ENCODE measurements at places on chromosomes 7 and 10. TPM values are rescaled to one million over a fixed set of nuclear protein-coding genes. Genes with fewer than 3 reads are reported as not detected.

DNA sequence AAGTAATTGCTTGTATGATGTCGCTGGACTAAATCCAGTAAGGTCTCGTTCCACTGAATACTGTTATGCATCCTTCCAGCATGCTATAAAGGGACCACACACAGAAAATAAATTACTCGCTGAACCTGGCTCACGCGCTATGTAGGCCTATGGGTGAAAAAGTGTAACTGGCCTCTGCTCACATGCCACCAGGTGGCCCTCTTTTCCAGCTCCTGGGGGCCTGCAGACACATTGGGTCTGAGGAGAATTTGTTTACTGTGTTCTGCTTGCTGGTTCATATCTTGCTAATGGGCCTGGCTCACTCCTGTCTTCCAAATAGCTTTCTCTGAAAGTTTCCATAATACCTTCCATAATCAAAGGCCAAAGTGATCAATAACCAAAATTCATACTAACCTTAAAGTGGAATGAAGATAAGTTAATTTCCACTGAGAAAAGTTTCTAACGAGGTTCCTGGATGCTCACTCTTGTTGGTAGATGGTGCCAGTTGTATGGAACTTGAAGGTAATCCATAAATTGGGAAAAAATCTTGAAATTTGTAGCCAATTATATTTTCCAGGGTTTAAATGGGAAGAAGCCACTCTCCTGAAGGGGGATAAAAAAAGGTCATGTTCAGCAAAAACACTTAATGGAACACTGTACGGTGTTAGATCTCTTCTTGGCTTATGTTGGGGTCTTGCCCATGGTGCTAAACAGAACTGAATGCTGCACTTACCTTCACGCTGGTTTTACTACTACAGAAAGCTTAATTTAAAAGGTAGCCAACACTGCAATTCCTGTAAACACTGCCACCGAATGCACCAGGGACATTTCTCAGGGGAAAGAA is 27.0 kb upstream of the ZPBP start:
- no peaks in the 10 kb centered on the region for H3K4me1 ChIP-seq
- H3K27me3 ChIP-seq: no peaks in the 10 kb centered on the region

DNA sequence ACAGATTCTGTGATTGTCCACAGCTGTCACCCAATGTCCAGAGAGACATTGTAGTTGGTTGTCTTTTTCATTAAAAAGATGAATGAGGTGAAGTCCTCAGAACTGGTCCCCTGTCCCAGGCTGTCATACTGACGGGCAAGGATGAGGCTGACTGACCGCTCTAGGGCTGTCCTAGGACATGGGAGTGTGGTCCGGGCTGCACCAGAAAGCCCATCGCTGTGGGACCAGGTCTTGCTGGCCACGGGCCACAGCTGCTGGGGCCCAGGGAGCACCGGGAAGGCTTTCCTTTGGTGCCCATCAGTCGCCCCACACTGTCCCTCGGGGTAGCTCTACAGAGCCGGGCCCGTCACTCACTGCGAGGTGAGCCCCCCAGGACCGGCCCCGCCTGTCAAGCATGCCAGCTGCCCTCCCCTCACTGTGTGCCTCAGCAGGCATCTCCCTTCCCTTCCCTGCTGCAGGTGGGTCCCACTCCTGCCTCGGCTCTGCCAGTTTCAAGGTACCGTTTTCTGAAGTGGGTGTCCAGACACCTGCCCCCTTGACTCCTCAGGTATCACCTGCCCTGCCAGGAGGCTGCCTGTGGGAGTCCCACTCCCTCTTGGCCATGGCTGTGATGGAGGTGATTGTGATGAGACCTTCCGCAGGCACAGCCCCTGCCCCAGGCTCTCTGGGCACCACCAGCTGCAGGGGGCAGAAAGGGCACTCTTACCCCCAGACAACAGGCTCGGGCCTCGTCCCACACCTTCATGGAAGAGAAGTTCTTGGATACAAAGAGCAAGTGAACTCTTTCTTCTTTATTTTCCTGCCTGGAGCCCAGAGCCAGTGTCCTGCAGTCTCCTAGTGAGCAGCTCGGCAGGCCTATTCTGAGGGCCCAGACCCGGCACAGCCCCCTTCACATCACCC is 21.7 kb downstream of the LRRC27 start:
- H3K27ac ChIP-seq: no peak overlapping the region
- no peaks in the 10 kb centered on the region for H3K27me3 ChIP-seq
- no peaks in the 10 kb centered on the region for H3K4me1 ChIP-seq
- no peak overlapping the region for H3K4me3 ChIP-seq
- no peak for DNase-seq
- H3K36me3 ChIP-seq: no peaks in the 10 kb centered on the region

GRCh38 chr10:104807581-104808310 is 166.7 kb downstream of the SORCS3 start:
- no peaks in the 10 kb centered on the region for H3K4me1 ChIP-seq
- DNase-seq: no peak
- no peak overlapping the region for H3K27ac ChIP-seq
- no peaks in the 10 kb centered on the region for H3K27me3 ChIP-seq

DNA sequence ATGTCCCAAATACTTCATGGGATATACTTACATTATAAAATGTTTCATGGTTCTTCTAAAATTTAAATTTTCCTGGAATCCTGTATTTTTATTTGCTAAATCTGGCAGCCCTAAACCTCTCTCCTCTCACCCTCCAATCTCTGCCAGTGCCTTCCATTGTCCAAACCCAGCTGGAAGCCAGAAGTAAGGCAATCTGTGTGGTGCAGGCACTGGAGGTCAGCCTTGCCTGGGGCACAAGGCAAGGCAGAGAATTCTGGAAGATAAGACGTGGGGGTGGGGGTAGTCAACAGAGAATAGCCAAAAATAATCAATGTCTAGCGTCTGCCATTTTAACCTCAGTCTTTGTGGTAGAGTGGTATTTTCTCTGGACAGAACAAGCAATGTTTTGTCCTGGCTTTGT is 381.7 kb downstream of the GPAM start:
- DNase-seq: no peak
- H3K27me3 ChIP-seq: no peaks in the 10 kb centered on the region
- H3K4me1 ChIP-seq: no peaks in the 10 kb centered on the region
- no peaks in the 10 kb centered on the region for H3K36me3 ChIP-seq
- H3K27ac ChIP-seq: no peak overlapping the region
- no peak overlapping the region for H3K4me3 ChIP-seq

- H3K27me3 ChIP-seq: no peaks in the 10 kb centered on the region
- H3K36me3 ChIP-seq: peaks cover 14% of the 10 kb centered on the region
- H3K27ac ChIP-seq: no peak overlapping the region
- peaks cover 4% of the 10 kb centered on the region for H3K4me1 ChIP-seq
Measured at GRCh38 chr10:104028146-104028545, 57.5 kb downstream of the COL17A1 start.

DNA sequence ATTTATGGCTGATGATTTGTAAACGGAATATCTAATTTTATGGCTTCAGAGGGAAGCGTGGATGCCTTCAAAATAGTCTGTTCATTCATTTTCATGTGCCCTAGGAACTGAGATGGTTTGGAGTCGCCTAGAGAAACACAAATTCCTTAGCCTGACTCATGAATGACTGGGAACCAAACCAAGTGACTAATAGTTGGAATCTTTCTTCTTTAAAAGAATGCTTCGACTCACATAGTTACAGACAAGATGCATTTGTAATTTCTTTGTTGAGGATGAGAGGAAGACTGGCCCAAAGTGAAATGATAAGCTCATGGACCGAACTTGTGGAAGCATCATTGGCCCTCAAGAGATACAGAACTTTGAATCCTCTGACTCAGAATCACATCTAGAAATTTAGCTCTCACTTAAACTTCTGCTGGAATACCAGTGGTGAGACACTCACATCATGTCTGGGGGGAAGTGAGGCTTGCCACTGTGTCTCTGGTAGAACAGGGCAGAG is 1107.2 kb downstream of the NRG3 start:
- DNase-seq: no peak
- H3K4me3 ChIP-seq: no peak overlapping the region
- no peak overlapping the region for H3K27ac ChIP-seq
- no peaks in the 10 kb centered on the region for H3K27me3 ChIP-seq
- H3K36me3 ChIP-seq: no peaks in the 10 kb centered on the region

DNA sequence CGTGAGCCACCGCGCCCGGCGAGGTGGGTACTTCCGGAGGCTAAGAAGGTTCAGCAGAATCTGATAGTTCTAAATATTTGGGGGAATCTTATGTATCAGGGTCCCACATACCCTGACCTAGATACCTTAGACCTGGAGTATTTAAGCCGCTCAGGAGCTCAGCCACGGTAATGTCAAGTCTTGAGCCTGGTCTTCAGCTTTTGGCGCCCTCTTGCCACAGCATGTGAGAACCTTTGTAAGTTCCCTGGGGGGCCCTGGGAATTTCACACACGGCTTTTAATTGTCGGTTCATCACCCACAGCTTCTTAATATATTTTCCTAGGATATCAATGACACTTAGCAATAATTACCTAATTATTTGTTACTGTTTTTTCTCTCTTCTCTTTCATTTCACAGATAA is 324.3 kb upstream of the GALNT17 start:
- H3K36me3 ChIP-seq: no peaks in the 10 kb centered on the region
- DNase-seq: no peak
- H3K27me3 ChIP-seq: no peaks in the 10 kb centered on the region
- H3K4me1 ChIP-seq: no peaks in the 10 kb centered on the region
- no peak overlapping the region for H3K4me3 ChIP-seq

- H3K36me3 ChIP-seq: no peaks in the 10 kb centered on the region
- no peak overlapping the region for H3K27ac ChIP-seq
- no peak overlapping the region for H3K4me3 ChIP-seq
- no peaks in the 10 kb centered on the region for H3K27me3 ChIP-seq
- H3K4me1 ChIP-seq: no peaks in the 10 kb centered on the region
Measured at GRCh38 chr10:25104441-25104840, 70.4 kb upstream of the GPR158 start.

DNA sequence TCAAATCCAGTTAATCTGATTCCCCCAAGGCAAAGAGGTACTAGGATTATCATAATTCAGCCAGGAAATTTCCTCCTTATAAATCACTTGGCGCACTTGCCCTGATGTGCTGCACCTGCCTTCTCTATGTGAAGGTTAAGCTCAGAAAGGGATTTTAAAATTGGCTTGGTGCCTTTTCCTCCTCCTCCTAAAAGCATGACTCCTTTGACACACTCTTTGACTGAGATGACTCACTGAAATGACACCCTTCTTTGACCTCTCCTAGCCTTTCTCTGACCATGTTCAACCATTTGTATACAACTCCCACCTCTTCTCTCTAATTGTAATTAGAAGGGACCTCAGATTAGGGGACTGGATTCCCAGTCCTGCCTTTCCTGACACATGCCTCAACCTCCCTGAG is 46.5 kb downstream of the ABLIM1 start:
- peaks cover 27% of the 10 kb centered on the region for H3K4me1 ChIP-seq
- no peak overlapping the region for H3K27ac ChIP-seq
- DNase-seq: no peak
- no peaks in the 10 kb centered on the region for H3K36me3 ChIP-seq
- H3K27me3 ChIP-seq: no peaks in the 10 kb centered on the region
- H3K4me3 ChIP-seq: no peak overlapping the region

DNA sequence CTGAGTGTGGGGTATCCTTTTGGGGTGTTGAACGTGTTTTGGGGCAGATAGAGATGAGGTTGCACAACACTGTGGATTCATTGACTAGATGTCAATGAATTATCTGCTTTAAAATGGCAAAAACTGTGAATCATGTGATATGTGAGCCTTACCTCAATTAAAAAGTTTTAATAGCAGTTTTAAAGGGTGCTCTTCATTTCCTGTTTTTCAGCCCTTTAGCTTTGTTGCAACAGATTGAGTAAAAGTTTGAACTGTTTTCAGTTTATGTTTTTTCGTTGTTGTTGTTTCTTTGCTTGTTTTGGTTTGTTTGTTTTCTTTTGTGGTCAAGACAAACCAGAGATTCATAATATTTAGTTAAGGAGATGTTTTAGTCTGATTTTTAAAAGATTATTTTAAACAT is 9.4 kb downstream of the TAS2R41 start:
- no peak overlapping the region for H3K4me3 ChIP-seq
- no peaks in the 10 kb centered on the region for H3K27me3 ChIP-seq
- DNase-seq: no peak
- H3K27ac ChIP-seq: no peak overlapping the region
- no peaks in the 10 kb centered on the region for H3K36me3 ChIP-seq

- H3K27ac ChIP-seq: no peak overlapping the region
- H3K4me3 ChIP-seq: no peak overlapping the region
- DNase-seq: no peak
- no peaks in the 10 kb centered on the region for H3K36me3 ChIP-seq
Measured at GRCh38 chr10:16992611-16993119, 136.9 kb downstream of the CUBN start.

- H3K36me3 ChIP-seq: no peaks in the 10 kb centered on the region
- H3K4me1 ChIP-seq: peaks cover 14% of the 10 kb centered on the region
- H3K27me3 ChIP-seq: no peaks in the 10 kb centered on the region
- no peak overlapping the region for H3K27ac ChIP-seq
Measured at GRCh38 chr7:30474893-30475292, 3.7 kb downstream of the NOD1 start.

- no peak for DNase-seq
- no peaks in the 10 kb centered on the region for H3K4me1 ChIP-seq
- no peaks in the 10 kb centered on the region for H3K27me3 ChIP-seq
Measured at GRCh38 chr10:96488161-96488935, 25.4 kb downstream of the TLL2 start.

DNA sequence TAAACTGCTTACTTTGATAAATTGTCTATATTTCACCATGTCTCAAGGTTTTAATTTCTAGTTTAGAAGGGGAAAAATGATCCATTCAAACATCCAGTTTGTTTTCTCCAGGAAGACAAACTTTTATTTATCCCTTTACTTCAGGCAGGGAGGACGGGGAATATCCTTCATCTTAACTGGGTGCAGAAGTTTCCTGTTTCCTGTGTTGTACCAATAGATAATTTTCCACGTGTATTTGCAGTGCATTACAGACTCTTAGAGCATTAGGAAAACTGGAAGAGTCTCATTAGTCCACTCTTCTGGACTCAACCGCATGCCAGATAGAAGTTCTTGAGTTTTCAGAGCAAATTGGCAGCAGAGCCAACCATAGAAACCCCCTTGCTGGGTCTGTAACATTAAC is 39.4 kb upstream of the PIP4K2A start:
- no peaks in the 10 kb centered on the region for H3K36me3 ChIP-seq
- no peaks in the 10 kb centered on the region for H3K27me3 ChIP-seq
- no peak overlapping the region for H3K27ac ChIP-seq
- no peak overlapping the region for H3K4me3 ChIP-seq

GRCh38 chr10:32972460-32972859 is 14.4 kb upstream of the ITGB1 start:
- no peak overlapping the region for H3K27ac ChIP-seq
- H3K36me3 ChIP-seq: no peaks in the 10 kb centered on the region
- H3K4me3 ChIP-seq: no peak overlapping the region
- DNase-seq: no peak
- H3K4me1 ChIP-seq: peaks cover 6% of the 10 kb centered on the region

DNA sequence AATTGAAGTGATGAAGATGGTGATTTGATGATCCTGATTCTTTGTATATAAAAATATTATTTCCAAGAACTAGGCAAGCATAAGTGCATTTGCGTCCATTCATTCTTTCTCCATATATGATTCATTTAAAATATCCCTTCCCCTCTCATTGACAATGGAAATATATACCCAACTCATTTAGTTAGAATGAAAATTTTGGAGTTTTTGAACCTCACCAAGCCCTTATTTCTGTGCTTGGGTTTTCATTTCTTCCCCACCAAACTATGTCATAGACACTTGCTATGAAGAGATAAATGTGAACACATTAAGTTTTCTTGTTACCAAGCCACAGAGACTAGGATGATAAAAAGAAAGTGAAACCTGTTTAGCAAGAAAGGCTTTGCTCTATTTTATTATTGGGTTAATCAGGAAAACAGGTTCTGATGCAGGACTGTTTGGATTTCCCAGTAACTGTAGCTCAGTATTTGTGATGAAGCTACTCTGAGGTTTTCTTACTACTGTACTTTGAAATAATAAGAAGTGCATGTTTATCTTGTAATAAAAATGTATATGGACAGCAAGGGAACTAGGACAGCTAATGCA is 68.3 kb downstream of the ITGB1 start:
- H3K27me3 ChIP-seq: no peaks in the 10 kb centered on the region
- DNase-seq: no peak
- H3K36me3 ChIP-seq: no peaks in the 10 kb centered on the region

The LRMDA gene
- total RNA-seq: 4.6 TPM

The TMEM270 gene
- total RNA-seq: not detected

The LEP gene
- total RNA-seq: 1.1 TPM

The PKD2L1 gene
- not detected for total RNA-seq
